ENCODE measurements at places on chromosomes 4 and X.
A peak's percentile ranks its signal among the peaks of the same experiment; 100 is the strongest.

DNA sequence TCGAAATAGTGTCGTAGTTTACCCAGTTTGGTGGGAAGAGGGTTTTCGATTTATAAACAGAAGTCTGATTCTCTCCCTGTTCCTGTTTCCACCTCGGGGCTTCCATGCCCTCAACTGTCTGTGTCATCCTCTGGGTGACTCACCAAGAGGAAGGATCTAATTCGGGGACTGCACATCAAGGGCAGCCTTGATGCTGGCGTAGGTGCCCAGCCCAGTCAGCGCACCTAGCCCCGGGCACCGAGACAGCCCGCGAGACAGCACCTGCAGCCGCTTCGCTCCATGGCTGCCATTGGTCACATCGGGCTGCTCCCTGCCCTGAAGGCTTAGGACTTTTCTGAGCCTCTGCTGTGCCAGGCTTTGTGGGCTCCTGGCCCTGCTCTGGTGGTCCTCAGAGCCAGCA, 7.7 kb downstream of the ABCD1 start:
- no peak for DNase-seq

DNA sequence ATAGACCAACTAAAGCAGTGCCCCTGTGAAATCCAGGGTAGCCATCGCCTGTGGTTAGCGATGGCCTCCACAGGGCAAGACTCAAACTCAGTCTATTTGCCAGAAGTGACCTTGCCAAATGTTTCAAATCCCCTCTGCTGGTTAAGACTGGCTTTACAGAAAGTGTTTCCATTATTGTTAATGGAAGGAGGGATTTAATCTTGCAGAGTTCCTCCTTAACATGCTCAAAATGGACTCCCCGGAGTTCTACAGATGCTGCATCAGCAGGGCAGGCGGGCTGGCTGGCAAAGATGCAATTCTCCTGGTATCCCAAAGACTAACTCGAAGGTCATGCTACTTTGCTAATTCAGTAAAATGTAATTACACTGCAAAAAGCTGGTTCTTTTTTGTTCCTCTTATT, 313.0 kb upstream of the SLC7A11 start:
- no peak for DNase-seq

DNA sequence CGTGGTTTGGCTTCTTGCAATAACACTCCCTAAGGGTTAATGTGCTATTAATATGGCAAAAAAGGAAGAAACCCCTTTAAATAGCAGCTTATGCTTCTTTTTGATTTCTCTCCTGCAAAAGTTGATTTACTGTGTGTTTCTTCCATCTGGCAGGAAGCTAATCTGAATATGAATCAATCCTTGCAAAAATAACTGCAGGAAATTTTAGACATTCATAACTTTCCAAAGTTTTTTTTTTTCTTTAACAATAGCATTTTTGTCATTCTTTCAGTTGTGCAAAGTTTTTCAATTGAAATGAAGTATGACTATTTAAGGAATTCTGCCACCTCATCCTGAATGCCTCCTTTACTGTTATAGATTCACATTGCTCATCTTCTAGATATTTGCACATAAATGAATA, 115.6 kb downstream of the SPANXA1 start:
- no peak for DNase-seq

DNA sequence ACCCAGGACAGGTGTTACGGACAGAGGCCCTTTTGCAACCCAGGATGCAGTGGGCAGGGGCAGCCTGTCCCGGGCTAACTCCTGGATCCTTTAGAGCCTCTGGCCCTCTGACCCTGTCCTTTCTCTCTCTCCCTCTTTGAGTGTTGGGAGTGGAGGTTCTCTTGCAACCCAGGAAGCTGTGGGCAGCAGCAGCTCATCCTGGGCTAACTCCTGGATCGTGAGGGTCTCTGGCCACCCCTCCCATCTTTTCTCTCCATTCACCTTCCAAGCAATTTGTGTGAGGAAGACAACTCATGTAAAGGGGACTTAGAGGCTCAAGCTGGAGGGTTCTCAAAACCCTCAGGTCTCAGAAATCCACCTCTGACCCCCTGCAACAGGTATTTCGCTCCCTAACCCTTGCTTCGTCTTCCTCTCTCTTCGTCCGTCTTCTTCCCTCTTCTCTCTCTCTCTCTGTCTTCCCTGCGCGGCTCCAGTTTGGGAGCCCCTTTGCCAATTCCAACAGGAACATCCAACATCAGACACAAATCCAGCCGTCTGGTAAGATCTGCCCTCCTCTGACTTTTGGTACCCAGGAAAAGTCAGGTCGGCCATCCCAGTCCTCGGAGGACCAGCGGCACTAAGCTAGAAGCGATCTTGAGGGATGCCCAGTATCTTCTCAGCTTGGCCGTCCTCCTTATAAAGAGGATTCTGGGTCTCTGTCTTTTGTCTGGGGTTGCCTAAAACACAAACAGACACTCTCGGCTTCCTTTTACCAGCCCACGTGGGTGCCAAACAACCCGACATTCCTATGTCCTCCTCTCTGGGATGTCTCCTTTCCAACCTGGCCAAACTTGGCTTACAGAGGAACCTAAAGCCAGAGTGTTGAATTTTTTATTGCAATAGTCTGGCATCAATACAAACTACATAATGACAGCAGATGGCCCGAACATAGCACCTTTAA, 7.9 kb downstream of the ASMTL start:
- DNase-seq: peak; percentile 40

GRCh38 chr4:119303587-119304305, 18.2 kb downstream of the FABP2 start:
- no peak for DNase-seq

DNA sequence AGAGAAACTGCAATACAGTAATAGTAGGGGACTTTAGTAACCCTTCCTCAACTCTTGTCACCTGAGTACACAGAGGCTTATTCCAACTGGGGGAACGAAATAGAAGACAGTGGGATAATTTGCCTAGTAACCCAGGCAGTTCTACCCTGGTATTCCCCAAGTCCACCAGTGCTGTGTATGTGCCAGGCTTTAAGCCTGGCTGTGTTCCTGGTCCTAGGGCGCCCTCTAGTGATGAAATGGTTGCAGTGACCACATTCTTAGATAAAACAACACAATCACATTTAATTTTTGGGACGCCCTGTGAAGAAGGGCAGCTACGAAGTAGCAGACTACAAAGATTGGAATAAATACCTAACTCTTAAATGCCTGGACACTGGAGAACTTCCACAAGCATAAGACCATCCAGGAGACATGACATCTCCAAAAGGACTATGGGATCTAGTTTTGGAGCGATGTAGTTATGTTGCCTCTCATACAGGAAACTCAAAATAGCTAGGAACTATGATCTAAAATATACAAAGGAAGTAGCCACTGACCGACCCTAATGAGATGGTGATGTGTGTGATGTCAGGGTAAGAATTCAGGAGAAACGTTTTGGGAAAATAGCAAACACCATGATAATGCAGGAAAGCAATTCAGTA, 288.5 kb upstream of the ZCCHC13 start:
- DNase-seq: no peak

GRCh38 chrX:154727871-154728270, 23.0 kb downstream of the GAB3 start:
- DNase-seq: no peak

GRCh38 chrX:40883021-40883619, 147.8 kb upstream of the MED14 start:
- DNase-seq: no peak

DNA sequence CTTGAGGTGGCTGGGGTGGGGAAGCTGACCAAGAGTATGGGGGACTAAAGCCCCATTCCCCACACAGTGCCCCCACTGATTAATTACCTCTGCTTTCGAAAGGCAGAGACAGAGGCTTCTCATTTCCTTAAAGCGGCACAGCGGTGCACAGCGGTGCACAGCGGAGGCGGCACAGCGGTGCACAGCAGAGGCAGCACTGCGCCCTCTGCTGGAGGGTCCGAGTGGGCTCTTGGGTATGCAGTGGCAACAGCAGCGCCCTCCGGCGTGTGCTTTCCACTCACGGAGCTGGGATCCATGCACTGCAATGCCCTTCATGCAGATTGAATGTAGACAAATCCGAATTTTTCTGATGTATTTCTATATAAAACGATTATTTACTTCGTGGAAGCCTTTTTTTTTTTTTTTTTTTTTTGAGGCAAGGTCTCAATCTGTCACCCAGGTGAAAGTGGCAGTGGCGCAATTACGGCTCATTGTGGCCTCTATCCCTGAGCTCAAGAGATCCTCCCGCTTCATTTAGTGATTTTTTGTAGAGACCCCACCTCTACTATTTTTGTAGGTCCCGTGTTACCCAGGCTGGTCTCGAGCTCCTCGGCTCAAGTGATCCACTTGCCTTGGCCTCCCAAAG, 19.7 kb upstream of the PRPS2 start:
- no peak for DNase-seq

GRCh38 chr4:138789796-138790195, 225.8 kb upstream of the NOCT start:
- no peak for DNase-seq

GRCh38 chrX:138877746-138878145, 166.2 kb upstream of the FGF13 start:
- DNase-seq: no peak

GRCh38 chrX:148290931-148291330, 209.5 kb upstream of the AFF2 start:
- DNase-seq: no peak

DNA sequence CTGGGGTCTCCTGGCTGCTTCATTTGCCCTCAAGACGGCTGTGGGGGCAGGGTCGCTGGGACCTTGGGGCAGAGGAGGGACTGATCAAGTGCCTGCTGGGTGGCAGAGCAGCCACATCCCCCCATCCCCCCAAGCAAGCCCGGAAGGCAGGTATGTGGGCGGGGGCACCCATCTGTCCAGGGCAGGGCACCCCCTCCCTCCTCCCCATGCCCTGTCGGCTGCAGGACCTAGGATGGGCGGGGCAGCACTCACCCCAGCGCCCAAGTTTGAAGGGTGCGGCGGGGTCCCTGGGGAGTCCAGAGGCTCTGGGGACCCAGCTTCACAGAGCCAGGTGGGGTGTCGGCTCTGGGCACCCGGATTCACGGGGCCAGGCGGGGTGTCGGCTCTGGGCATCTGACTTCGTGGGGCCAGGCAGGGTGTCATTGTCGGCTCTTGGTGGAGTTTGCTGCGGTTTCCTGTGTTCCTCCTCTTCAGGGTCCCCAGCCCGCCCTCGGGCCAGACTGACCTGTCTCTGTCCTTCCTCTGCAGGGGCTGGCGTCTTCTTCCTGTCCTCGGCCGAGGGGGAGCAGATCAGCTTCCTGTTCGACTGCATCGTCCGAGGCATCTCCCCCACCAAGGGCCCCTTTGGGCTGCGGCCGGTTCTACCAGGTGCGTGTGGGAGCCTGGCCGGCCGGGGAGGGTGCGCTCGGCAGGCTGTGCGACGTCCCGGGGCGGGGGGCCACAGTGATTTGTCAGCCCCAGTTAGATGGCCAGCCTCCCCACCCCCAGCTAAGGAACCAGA, 22.1 kb downstream of the DOK7 start:
- DNase-seq: no peak

- DNase-seq: no peak
Observed at GRCh38 chr4:81049907-81050306, 19.4 kb downstream of the BMP3 start.

GRCh38 chr4:153112041-153112441, 92.2 kb upstream of the TRIM2 start:
- DNase-seq: no peak

- peak; percentile 61 for DNase-seq
Observed at GRCh38 chrX:545452-545885, 85.1 kb upstream of the SHOX start.

GRCh38 chrX:130563476-130563875, 161.7 kb downstream of the RBMX2 start:
- no peak for DNase-seq

DNA sequence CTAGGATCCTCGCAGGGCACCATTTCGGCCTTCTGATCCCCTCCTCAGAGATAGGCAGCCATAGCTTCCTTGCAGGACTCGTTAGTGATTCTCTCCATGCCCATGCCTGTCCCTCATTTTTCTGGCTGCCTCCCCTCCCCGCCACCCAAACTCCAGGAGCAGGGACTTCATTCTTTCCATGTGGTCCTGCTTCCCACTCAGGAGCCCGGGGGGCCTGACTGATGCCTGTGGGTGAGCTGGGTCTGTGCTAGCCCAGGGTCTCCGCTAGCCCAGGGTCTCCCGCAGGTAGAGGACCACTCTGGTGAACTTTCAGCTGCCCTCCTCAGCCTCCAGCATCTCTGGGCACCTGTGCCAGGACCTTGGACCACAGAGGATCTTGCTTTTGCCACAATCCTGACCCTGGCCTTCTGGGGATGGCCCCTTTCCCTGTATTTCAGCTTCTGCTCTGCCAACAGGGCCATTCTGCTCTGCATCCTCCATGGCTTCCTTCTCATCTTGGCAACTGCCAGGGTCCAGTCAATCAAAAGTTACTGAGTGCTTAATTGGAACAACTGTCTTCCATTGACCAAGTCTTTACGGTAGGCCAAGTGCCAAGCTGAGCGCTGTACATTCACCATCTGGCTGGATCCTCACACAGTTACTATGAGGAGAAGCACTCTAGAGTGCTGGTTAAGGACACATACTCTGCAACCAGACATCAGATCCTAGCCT, 152.2 kb downstream of the EFNB1 start:
- no peak for DNase-seq

GRCh38 chr4:45985038-45985437, 138.8 kb downstream of the GABRG1 start:
- DNase-seq: no peak

DNA sequence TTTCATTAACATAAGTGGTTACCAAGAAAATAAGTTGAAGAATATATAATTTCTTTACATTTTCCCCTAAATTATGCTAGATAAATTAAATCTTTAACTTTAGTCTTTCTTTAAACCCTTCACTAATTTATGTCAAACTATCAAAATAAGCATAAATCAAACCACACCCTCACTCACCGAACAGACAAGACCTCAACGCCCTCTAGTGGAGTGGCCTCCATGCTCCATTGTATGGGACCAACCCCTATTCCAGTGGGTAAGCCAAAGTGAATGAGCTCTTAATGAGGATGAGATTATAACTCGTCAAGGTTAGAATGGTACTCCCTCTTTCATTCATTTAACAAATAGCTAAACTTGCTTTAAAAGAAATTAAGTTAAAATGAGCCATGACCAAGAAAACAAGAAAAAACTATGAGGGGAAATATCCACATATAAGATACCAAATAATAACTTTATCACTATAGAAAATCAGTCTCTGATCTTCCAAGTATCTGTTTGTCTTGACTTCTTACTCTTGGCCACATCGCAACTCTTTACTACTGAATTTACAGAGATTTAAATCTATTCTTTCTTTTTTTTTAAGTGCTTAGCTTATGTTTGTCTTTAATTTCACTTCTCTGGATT, 15.6 kb upstream of the BBS12 start:
- DNase-seq: no peak

DNA sequence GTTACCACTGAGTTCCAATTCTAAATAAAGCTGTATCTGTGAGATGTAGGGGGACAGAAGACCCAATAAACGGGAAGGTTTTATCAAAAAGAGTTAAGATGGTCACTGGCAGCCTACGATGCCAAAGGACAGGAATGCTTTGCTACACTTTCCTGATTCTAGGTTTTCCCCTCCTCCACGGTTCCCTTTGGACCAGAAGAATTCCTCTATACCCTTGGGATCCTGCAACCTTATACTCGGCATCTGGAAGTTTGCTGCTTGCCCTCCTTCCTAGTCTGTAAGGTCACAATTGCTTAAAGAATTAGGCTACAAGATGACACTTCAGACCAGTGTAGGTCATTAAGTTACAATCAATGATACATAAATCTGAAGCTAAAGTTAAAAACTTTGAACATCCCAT, 64.3 kb downstream of the SCML2 start:
- DNase-seq: no peak

- DNase-seq: no peak
Observed at GRCh38 chr4:169209388-169209883, 61.3 kb downstream of the SH3RF1 start.

- DNase-seq: no peak
Observed at GRCh38 chr4:2269618-2270163, 7.8 kb upstream of the MXD4 start.

Measured in type B pancreatic cell (in vitro differentiated cells).